ENCODE measurements at places on chromosomes 2 and 18.
A peak's percentile ranks its signal among the peaks of the same experiment; 100 is the strongest.

DNA sequence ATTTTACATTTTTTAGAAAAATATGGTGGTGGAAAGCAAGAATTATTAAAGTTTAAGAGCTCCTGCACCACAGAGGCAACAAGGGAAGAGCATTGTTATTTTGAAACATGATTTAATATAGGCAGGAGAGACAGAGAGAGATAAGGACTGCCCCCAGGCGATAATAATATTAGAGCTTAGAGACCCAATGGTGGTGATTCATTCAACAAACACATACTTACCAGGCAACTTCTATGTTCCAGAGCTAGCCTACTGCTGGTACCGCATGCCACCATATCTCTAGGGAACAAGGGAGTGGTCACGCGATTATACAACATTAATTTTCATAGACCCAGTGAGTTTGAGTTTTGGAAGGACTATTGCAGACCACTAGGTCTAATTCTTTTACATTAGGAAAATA lies 327.8 kb upstream of the SOX11 start:
- no peak for DNase-seq

- no peak for DNase-seq
These were observed 193.2 kb upstream of the HNMT start for GRCh38 chr2:137771064-137771463.

DNA sequence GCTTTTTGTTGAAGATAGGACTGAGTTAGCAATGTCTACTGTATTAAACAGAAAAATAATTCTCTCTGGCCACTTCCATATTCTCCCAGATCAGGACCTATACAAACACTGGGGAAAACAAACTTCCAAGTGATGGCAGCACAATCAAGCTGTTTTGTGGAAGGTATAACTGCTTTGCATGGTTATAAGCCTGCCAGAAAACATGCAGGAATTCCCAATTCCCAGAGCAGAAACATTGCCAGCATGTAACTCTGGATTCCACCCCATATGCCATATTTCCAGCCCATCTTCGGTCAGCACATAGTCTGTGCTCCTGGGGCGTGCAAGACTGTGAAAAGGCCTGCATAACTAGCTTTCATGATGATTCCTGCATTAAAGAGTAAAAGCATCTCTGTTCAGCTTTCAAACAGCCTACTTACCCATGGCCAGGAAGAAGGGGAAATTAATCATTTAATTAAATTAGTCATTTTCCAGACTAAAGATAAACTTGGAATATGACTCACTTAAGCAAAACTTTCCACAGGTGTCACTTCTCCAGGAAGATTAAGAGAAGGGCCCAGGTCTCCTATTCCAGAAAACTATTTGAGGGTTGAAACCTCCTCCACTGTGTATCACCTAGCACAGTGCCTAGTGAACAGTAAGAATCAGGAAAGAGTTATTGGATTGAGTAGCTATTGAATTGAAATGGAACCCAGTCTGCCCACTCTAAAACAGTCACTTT lies 280.5 kb downstream of the NRXN1 start:
- DNase-seq: no peak

DNA sequence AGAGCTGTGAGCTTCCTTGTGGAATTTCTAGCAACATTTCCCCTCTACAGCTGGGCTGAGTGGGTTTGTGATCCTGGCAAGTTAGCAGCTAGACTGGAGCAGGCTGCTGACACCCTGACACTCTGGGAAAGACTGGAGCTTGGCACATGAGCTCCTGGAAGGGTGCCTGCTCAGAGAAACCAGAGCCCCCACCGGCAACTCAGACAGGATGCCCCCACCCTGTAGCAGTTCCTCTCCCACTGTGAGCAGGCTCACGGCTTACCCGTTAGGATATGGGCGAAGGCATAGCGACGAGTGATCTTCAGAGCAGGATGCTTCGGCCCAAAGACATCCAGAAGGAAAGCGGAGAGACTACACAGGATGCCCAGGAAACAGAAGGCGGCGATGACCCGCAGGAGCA lies 11.2 kb downstream of the TMEM127 start:
- DNase-seq: no peak

GRCh38 chr18:74288730-74289129 lies 3.0 kb downstream of the CYB5A start:
- no peak for DNase-seq

- DNase-seq: no peak
These were observed 55.7 kb downstream of the ZC3H8 start for GRCh38 chr2:112199188-112199587.

DNA sequence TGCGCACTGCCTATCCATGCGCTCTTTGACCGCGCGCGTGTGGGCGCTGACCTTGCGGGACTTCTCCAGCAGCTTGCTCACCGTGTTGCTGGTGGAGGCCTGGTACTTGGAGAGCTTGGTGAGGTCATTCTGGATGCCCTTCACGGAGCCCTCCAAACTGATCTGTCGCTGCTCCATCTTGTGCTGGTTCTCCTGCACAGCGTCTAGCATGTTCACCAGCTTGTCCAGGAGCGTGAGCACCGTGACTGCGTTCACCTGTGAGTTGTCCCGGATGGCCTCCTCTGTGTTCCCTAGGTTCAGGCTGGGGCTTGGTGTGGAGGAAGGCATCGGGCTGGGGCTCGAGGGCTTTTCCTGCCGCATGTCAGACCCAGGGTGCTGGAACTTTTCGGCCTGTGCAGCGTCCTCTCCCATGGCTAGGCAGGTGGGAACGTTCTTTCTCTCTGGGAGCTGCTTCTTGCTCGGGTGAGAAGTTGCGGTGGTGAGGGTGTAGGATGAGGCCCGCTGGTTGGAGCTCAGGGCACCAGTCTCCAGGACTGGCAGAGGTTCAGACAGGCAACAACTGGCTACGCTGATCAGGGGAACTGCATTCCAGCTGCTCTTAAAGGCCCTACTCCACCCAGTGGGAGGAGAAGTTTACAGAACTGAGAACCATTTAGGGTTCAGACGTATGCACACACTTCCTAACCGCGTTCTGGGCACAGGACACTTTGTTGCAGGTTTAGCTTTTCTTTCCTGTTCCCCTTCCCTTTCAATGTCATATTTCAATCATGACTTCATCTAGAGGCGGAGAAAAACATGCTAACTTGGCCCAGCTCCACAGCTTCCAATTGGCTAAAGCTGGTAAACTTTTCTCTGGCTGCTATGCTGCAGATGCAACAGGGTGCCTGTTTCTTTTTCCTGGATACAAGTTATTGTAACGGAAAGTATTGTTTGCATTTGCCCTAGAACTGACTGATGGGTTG lies at the start of gene CAVIN2:
TSS of gene CAVIN2 (minus strand) at position 574 of the 962 bp plus-strand sequence. CDS start at position 411, 163 bp downstream.
- DNase-seq: peak; percentile 84

DNA sequence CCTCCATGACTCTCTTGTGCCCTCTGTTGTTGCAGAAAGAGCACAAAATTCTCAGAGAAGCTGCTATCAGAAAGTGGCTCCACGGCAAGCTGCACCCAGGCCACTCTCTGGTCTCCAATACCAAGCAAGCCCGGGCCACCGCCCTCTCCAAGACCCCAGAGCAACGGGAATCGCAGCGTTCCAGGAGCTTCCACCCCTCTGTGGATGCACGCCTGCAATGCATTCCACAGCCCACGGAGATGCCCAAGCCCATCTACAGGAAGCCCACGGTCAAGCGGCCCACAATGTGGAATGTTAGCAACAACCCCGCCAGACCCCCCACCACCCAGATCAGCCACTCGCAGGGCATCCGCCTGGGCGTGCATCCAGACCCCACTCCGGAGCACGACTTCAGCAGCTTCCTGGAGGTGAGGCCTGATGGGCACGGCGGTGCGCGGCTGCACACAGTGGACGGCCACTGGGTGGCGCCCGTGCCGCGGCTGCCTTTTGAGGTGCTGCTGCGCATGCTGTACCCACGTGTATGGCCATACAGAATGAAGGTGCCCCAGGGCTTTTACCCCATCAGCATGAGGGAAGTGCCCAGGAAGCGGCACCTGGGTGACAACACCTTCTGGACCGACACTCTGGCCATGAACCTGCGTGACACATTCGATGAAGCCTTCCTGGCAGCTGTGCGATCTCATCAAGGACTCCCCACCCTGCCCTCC lies 6.3 kb downstream of the ANKRD53 start:
- peak; percentile 30 for DNase-seq

All from NCI-H460 (cell line).